Left lung (tissue), 14 donors: ENCODE measurements at places on chromosomes 16 and 17. TPM values are rescaled to one million over a fixed set of nuclear protein-coding genes. Genes with fewer than 3 reads are reported as not detected.

DNA sequence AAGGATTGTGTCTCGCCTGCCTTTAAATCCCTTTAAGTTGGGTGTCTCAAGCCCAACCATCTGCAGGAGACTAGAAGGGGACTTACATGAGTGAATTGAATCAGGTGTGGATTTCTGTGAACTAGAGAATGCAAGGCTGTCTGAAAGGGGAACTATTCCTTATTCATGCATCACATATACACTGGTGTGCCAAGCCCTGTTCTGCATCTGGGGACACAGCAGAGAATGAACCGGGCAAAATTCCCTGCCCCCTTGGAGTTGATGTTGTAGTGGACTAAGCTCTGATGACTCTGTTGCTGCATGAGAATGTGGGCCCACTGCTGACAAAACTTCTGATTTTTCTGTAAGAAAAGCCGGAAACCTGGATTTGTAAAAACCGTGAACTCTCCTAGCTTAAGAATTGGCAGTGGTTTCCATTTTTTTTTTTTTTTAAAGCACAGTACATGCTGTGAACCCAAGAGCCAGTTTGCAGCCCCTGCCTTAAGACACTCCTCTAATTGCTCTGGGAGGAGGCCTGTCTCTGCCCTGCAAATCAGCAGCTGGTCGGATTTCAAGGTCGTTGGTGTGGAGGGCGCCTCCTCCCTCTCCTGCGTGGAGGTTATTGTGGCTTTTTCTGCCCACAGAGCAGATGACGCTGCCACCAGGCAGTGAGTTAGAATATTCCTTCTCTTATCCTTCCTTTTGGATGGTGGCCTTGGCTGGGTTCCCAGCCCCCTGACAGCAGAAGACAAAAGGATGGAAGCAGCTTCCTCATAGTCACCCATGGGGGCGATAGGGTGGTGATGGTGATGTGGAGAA, 131.0 kb downstream of the PRKCB start:
- H3K36me3 ChIP-seq, result no peaks in the 10 kb centered on the region
- no peak overlapping the region for H3K4me3 ChIP-seq
- DNase-seq, result no peak
- H3K27me3 ChIP-seq, result no peaks in the 10 kb centered on the region

DNA sequence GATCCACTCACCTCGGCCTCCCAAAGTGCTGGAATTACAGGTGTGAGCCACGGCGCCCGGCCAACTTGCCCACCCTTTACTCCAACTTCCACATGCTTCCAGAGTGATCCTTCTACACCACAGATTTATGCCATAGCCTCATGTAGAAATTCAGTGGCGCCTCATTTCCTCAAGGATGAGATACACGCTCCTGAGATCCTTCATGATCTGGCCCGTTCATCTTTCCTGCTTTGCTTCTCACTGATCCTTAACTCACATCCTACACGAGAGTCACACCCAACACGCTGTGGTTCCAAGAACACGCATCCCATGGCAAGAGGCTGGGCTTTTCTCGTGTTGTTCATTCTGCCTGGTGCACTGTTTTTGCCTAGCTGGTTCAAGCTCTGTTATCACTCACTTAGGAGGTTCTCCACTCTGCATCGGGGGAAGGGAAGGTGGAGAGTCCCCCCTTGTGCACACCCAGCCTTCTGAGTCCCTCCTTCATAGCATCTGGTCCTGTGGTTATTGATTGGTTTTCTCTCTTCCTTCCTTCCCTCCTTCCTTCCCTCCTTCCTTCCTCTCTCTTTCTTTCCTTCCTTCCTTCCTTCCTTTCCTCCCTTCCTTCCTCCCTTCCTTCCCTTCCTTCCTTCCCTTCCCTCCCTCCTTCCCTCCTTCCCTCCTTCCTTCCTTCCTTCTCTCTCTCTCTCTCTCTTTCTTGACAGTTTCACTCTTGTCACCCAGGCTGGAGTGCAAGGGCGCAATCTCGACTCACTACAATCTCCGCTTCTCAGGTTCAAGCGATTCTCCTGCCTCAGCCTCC, 32.7 kb upstream of the GCSH start:
- no peak for DNase-seq
- no peaks in the 10 kb centered on the region for H3K27me3 ChIP-seq
- no peaks in the 10 kb centered on the region for H3K36me3 ChIP-seq
- H3K4me1 ChIP-seq, result no peaks in the 10 kb centered on the region
- H3K27ac ChIP-seq, result no peak overlapping the region

- H3K4me1 ChIP-seq, result peaks cover 3% of the 10 kb centered on the region
- DNase-seq, result no peak
- H3K27ac ChIP-seq, result no peak overlapping the region
Observed at GRCh38 chr16:58492735-58493134, 7.2 kb upstream of the NDRG4 start.

GRCh38 chr17:39243155-39243554, 17.4 kb upstream of the STAC2 start:
- H3K4me1 ChIP-seq, result peaks cover 17% of the 10 kb centered on the region
- peaks cover 57% of the 10 kb centered on the region for H3K27me3 ChIP-seq
- H3K4me3 ChIP-seq, result no peak overlapping the region
- H3K27ac ChIP-seq, result no peak overlapping the region
- no peak for DNase-seq
- H3K36me3 ChIP-seq, result no peaks in the 10 kb centered on the region

SCARF1 gene
- 33.0 TPM for total RNA-seq

DNA sequence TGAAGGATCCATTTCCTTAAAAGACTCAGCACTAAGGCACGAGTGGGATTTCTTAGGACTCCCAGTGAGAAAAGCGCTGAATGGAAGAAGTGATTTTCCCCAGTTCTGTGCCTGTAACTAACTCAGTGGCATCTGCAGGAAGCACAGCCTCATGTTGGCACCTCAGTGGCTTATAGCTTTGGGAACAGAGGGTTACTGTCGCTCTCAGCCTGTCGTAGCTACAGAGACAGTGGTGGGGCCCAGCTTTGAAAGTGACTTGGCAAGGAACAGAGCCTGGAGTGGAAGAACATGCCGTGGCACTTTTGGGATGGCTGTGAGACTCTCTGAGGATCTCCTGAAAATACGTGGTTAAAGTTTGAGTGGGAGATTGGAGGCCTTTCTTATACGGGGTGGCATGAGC, 242.4 kb upstream of the MYOCD start:
- no peaks in the 10 kb centered on the region for H3K36me3 ChIP-seq
- DNase-seq, result no peak
- H3K27ac ChIP-seq, result no peak overlapping the region
- H3K27me3 ChIP-seq, result no peaks in the 10 kb centered on the region
- H3K4me1 ChIP-seq, result no peaks in the 10 kb centered on the region

GRCh38 chr16:77840673-77841501, 52.5 kb downstream of the VAT1L start:
- peak; percentile 53 for DNase-seq
- H3K36me3 ChIP-seq, result no peaks in the 10 kb centered on the region
- no peak overlapping the region for H3K27ac ChIP-seq
- H3K4me1 ChIP-seq, result no peaks in the 10 kb centered on the region
- H3K27me3 ChIP-seq, result no peaks in the 10 kb centered on the region

- H3K27ac ChIP-seq, result no peak overlapping the region
- H3K4me1 ChIP-seq, result no peaks in the 10 kb centered on the region
- no peaks in the 10 kb centered on the region for H3K27me3 ChIP-seq
- no peak for DNase-seq
Observed at GRCh38 chr17:58370309-58370708, 18.3 kb upstream of the SUPT4H1 start.

TPSB2 gene
- 3.0 TPM for total RNA-seq

- peaks cover 74% of the 10 kb centered on the region for H3K4me1 ChIP-seq
- peak overlapping the region; percentile 81 for H3K27ac ChIP-seq
- DNase-seq, result no peak
- no peaks in the 10 kb centered on the region for H3K36me3 ChIP-seq
Observed at GRCh38 chr17:31581491-31581890, 190.0 kb downstream of the RAB11FIP4 start.

DNA sequence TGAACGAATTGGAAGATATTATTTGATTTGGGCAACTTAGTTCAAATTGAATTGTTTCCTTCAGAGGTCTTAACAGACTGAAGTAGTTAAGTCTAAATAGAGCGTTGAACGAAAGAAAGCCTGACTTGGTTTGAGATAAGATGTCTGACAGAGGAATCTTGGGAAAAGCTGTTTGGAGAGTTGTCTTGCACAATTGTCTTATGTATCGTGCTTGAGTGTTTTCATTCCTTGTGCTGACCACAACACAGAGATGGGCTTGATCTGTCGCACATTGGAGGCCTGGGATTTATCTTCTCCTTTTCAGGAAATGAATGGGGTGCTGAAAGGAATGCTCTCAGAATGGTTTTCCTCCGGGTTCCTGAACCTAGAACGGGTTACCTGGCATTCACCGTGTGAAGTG, 7.8 kb downstream of the MLYCD start:
- H3K36me3 ChIP-seq, result no peaks in the 10 kb centered on the region
- H3K4me1 ChIP-seq, result no peaks in the 10 kb centered on the region
- H3K4me3 ChIP-seq, result no peak overlapping the region
- no peak overlapping the region for H3K27ac ChIP-seq
- no peak for DNase-seq

NACA2 gene
- not detected for total RNA-seq

- peak; percentile 54 for DNase-seq
- no peak overlapping the region for H3K4me3 ChIP-seq
- H3K4me1 ChIP-seq, result peaks cover 15% of the 10 kb centered on the region
- H3K36me3 ChIP-seq, result no peaks in the 10 kb centered on the region
Observed at GRCh38 chr17:58336456-58337209, 8.0 kb upstream of the TSPOAP1 start.

DNA sequence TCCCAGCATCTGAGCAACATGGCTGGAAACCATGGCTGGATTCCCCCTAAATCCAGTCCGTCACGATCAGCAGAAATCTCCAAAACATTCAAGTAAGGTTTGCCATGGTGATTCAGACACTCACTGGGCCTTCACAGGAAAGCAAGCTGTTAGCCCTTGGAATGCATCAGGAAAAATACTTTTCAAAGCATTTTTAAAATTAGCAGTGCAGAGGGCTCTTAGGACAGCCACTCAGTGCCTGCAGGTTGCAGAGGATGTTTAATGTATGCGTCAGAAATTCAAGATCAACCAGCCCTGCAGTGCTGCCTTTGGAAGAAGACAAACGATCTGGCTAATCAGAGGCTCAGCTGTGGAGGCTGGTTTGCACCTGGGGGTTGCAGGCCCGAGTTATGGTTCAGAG, 50.3 kb downstream of the FOXL1 start:
- no peaks in the 10 kb centered on the region for H3K36me3 ChIP-seq
- no peak overlapping the region for H3K27ac ChIP-seq
- no peak for DNase-seq
- no peak overlapping the region for H3K4me3 ChIP-seq
- no peaks in the 10 kb centered on the region for H3K4me1 ChIP-seq

MYH3 gene
- 2.9 TPM for total RNA-seq

- DNase-seq, result no peak
- H3K4me3 ChIP-seq, result no peak overlapping the region
- H3K27me3 ChIP-seq, result no peaks in the 10 kb centered on the region
- H3K4me1 ChIP-seq, result no peaks in the 10 kb centered on the region
- peaks cover 83% of the 10 kb centered on the region for H3K36me3 ChIP-seq
- no peak overlapping the region for H3K27ac ChIP-seq
Observed at GRCh38 chr16:23670137-23670776, 8.4 kb upstream of the PLK1 start.

- H3K27me3 ChIP-seq, result no peaks in the 10 kb centered on the region
- H3K36me3 ChIP-seq, result no peaks in the 10 kb centered on the region
- no peaks in the 10 kb centered on the region for H3K4me1 ChIP-seq
- no peak overlapping the region for H3K27ac ChIP-seq
- no peak for DNase-seq
- no peak overlapping the region for H3K4me3 ChIP-seq
Observed at GRCh38 chr16:78623796-78624195, 524.3 kb downstream of the WWOX start.

C17orf78 gene
- not detected for total RNA-seq

DNA sequence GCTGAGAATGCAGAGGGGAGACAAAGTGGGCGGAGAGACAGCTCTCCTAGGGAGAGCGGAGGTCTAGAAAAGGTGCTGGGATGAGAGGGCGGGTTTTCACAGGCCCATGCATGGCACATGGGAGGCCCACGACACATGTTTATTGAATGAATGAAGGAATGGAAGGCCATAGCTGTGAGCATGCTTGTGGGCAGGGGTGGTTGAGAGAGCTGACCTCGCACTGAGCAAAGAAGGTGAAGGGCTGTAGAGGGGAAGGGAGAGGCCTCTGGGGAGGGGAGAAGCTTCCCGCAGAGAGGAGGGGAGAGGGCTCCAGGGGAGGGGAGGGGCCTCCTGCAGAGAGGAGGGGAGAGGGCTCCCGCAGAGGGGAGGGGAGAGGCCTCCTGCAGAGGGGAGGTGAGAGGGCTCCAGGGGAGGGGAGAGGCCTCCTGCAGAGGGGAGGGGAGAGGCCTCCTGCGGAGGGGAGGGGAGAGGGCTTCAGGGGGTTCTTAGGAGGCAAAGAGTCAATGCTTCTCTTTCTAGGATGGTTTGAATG, 27.3 kb downstream of the SDK2 start:
- no peak overlapping the region for H3K4me3 ChIP-seq
- H3K27ac ChIP-seq, result no peak overlapping the region
- no peak for DNase-seq
- H3K27me3 ChIP-seq, result no peaks in the 10 kb centered on the region

DNA sequence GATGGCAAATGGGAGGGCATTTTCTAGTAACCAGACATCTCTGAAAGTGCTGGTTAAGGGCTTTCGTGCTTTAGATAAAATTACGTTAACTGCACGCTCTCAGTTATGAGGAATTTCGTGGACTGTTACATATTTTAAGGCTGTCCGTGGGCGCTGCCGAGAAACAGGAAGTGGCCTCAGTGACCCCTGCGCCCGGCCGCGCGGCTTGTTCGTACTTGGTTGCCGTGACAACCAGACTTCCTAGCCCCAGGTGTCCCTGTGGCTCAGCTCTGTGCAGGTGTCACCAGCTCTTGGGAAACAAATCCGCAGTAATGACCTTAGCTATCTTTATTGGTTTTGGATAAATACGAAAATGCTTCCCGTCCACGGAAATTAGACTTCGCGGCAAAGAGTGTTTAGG, 52.7 kb downstream of the LMF1 start:
- H3K27ac ChIP-seq, result no peak overlapping the region
- H3K4me3 ChIP-seq, result no peak overlapping the region

DNA sequence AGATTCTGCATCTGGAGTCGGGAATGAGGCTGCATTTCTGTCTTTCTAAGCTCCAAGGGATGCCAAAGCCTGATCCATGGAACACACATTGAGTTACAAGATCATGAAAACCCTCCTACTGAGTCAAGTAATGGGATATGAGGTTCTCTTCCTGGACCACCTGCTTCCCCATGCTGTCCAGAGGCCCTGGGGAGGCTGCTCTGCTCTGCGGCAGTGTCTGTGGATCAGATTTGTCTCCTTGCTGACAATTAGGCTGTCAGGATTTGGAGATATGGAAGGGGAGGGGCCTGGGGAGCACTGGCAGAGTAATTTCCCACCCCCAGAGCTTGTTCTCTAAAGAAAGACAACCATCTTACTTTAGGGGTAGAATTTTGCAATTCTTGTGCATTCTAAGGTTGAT, 33.0 kb downstream of the C16orf95 start:
- H3K27ac ChIP-seq, result no peak overlapping the region
- DNase-seq, result no peak
- no peaks in the 10 kb centered on the region for H3K4me1 ChIP-seq
- no peaks in the 10 kb centered on the region for H3K36me3 ChIP-seq
- no peaks in the 10 kb centered on the region for H3K27me3 ChIP-seq

- peak overlapping the region; percentile 87 for H3K27ac ChIP-seq
- H3K4me1 ChIP-seq, result peaks cover 57% of the 10 kb centered on the region
- H3K36me3 ChIP-seq, result no peaks in the 10 kb centered on the region
- H3K4me3 ChIP-seq, result peak overlapping the region; percentile 41
- H3K27me3 ChIP-seq, result peaks cover 48% of the 10 kb centered on the region
Observed at GRCh38 chr17:48023400-48024148, 14.0 kb downstream of the COPZ2 start.

CACNG3 gene
- not detected for total RNA-seq
